NCI-H1930 (cell line): ENCODE measurements at places on chromosomes 12 and 14.

DNA sequence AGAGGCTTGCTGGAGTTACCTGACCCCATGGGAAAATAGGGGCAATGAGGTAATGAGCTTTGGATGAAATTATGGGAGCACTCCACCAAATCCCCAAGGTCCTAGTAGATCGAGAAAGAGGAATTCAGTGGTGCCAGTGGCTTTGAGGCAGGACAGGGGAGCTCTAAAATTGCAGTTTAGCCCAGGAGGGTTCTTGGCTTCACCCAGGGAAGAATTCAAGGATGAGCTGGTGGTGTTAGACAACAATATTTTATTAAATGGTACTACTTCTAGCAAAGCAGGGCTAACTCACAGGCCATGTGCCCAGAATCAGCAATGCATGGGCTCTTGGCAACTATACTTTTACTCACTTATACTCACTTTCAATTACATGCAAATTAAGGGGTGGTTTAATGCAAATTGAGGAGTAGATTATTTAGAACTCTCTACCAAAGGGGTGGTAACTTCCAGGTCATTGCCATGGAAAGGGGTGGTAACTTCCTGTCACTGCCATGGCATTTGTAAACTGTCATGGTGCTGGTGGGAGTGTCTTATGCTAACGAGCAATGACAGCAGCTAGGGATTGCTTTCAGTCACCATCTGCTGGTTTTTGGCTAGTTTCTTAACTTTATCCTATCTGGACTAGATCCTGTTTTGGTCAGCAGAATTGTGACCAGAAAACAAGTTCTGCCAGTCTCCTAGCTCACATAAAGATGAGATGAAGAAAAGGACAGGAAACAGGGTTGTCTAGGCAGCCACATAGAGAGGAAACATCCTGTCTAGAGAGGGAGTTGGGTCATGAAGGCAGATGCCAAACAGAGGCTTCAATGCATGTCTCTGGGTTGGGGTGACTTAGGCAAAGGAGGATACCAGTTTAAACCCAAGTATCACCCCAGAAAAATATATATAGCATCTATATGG is 64.7 kb downstream of the ZNF641 start:
- no peak for DNase-seq

- no peak for DNase-seq
These were observed 23.8 kb downstream of the BAZ1A start for GRCh38 chr14:34851395-34851794.

DNA sequence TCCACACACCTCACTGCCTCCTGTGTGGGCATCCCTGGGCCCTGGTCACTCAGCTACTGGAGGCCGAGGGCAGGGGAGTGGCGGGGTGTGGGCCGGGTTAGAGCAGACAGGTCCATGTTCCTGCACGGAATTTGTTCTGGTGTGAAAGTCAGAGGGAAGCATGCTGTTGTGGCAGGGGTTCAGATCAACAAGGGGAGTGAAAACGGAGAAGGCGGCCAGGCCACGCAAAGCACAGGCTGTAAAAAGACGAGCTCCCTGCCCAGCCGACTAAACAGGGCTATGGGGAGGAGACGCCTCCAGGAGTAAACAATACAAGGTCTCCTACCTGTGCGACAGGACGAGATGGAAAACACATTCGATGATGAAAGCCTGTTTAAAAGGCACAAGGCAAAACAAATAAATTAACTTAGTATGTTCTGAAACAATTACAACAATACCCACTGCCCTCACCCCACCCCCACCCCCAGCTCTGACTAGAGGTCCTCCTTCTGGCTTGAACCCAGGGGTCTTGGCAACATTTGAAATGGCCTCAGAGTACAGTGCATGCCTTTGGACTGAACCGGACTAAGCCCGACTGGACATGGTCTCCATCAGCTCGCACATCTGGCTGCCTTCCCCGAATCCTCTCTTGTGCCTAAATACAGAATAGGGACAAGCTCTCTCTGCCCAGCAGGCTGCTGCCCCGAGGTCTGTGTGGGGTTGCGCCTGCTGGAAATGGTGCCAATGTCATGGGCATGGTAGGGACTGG is 274.9 kb upstream of the DIO3 start:
- no peak for DNase-seq

DNA sequence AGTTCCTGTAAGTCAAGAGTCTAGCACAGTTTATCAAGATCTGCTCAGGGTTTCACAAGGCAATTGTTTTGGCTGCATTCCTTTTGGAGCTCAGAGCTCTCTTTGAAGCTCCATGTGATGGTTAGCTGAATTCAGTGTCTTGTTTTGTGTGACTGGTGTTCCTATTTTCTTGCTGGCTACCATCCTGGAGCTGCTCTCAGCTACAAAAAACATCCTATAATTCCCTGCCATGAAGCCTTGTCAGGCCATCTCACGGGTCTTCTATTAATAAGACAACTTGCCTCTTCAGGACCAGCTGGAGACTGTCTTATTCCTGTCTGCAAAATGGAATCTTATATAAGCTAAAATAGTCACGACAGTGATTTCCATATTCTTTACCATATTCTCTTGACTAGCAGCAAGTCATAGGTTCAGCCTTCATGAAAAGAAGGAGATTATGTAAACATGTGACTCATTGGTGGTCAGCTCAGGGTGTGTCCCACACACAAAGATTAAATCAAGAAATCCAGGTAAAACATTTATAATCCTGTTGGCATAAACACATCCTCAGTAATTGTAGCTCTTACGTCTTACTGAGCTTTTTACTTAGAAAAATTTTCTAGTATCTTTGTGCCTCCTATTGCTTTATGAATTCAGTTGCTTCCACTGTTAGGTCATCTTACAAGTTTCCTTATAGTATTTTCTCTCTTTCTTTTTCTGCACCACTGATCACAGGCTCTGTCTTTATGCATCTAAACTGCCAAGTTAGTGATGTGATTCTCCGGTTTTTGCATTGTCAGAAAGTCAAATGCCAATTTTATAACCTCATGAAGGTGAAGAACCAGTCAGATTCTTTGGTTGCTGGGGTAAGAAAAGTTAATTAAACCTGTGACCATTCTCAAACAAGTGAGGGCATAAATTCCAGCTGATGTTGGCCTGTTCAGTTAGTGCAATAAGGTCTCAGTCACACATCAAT is 378.5 kb upstream of the MGAT4C start:
- no peak for DNase-seq

GRCh38 chr12:58081488-58081887 is 140.1 kb downstream of the ATP23 start:
- DNase-seq: no peak

DNA sequence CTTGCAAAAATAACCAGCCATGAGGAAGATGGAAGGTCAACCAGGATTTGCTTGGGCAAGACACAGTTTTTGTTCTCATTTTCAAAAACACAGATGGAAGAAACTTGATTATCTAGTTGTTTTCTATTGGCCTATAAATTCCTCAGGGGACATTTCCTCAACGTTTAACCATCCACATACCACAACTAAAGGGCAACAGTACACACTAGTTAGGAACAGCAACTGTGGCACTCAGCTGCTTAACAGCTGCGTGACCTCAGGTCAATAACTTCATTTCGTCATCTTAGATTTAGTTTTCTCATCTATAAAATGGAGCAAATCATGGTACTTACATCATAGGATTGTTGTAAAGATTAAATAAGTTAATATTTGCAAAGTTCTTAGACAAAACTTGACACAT is 18.7 kb downstream of the SSTR1 start:
- no peak for DNase-seq

DNA sequence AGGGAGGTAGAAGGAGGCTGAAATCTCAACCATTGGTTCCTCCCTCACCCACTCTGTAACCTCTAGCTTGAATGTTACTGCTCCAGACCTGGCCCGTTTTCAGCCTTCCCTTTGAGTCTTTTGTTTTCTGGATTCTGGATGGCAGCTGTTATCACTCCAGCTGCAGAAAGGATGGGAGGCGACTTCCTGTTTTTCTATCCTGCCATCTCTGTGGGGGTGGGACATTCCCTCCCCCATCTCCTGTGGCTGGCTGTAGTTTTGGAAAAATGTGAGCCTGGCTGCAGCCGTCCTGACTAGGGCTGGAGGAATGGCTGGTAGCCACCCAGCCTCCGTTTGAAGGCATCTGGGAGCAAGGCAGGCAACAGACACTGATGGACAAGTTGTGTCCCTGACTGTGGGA is 2.9 kb upstream of the PPFIBP1 start:
- DNase-seq: no peak

GRCh38 chr12:12364787-12365445 is 8.0 kb downstream of the BORCS5 start:
- no peak for DNase-seq

- no peak for DNase-seq
These were observed 71.7 kb downstream of the SCN8A start for GRCh38 chr12:51662728-51663154.

DNA sequence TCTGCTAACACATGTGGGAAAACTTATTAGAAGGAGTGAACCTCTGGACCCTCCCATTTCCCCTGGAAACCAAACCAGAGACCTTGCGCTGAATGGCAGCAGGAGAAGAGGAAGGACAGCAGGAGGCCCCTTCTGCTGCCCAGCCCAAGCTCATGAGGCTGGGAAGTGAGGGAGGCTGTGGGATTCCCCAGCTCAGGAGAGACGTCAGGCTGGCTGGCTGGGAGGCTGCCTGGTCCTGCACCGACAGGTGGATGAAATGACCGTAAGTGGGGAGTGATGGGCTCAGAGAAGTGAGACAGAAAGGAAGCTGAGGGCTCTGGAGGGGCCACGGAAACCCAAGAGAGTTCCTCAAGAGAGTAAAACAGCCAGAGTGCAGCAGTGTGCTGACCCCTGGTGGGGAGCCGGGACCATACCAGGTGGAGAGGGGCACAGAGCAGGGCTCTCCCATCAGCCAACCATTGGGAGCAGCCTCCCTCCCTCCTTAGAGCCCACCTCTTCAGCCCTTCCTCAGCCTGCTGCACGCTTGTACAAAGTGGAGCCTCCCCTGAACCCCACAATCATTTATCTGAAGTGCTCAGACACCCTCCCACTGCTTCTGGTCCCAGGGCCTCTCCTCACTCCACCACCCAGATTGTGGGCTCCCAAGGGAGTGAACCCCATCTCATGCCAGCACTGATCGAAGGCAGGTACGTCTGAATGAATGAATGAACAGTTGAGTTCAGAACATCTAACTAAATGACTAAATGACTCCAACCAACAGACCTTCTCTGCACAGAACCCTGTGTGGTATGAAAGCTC is 14.0 kb downstream of the TAMALIN start:
- DNase-seq: no peak

DNA sequence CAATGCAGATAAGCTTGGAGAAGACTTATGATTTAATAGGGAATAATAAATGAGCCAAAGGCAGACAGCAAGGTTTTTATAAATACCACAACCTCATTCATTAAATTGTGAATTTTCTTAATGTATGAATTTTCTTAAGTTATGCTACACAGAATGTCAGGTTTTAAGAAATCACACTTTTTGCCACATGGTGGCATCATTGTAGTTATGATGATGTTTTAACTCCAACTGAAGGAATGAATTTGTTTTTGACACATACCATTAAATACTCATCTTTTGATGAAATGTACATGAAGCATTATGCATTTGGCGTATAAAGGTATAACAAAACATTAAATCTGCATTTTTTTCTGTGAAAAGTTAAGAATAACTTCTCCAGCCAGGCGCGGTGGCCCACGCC is 524.1 kb upstream of the FBXO33 start:
- DNase-seq: no peak

GRCh38 chr14:49424436-49425331 is 161.5 kb downstream of the RPS29 start:
- DNase-seq: no peak

GRCh38 chr12:65656156-65656882 is 168.0 kb upstream of the HMGA2 start:
- DNase-seq: no peak

- no peak for DNase-seq
These were observed 33.1 kb downstream of the SYNDIG1L start for GRCh38 chr14:74392616-74393570.

- DNase-seq: no peak
These were observed 62.0 kb downstream of the DACT1 start for GRCh38 chr14:58699681-58700205.

GRCh38 chr12:128772249-128772648 is 51.5 kb downstream of the SLC15A4 start:
- DNase-seq: no peak

DNA sequence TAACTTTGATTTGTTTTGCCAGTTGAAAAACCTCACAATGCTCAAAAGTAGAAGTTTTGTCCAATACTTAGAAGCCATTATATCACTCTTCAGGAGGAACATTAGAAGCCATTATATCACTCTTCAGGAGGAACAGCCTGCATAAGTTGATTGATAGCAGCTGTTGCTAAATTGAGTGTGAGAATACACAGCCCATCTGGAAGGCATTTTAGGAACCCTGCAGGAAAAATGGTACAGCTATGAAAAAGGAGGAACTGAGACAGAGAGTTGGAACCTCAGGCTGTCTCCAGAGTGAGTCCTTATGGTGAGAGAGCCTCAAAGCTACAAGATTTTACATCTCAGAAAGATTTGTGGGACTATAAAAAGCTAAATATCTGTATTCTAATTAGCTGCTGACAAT is 207.0 kb downstream of the MYRFL start:
- no peak for DNase-seq

DNA sequence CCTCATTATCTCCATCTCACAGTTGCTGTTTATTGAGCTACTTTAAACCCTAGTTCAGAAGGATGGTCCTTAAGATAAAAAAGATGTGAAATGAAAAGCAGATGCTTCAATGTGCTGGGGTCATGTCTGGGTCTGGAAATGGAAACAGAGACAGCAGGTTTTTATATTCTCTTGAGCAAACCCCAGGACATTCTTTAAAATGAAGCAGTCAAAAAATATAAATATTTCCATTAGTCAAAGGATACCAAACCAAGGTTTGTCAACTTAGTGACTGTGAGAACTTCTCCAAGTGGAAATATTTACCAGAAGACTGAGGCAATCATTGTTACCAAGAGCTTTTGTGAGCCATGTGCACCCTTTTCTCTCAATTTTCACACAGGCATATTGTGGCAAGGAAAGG is 102.5 kb upstream of the DIO2 start:
- DNase-seq: no peak

- no peak for DNase-seq
These were observed 153.0 kb downstream of the PCNX1 start for GRCh38 chr14:71060274-71060673.

- no peak for DNase-seq
These were observed 82.9 kb downstream of the CHGA start for GRCh38 chr14:93005838-93006237.

GRCh38 chr14:21965042-21965441 is 291.4 kb upstream of the OR4E1 start:
- no peak for DNase-seq

- no peak for DNase-seq
These were observed 1.3 kb upstream of the CD27 start for GRCh38 chr12:6443361-6443983.

DNA sequence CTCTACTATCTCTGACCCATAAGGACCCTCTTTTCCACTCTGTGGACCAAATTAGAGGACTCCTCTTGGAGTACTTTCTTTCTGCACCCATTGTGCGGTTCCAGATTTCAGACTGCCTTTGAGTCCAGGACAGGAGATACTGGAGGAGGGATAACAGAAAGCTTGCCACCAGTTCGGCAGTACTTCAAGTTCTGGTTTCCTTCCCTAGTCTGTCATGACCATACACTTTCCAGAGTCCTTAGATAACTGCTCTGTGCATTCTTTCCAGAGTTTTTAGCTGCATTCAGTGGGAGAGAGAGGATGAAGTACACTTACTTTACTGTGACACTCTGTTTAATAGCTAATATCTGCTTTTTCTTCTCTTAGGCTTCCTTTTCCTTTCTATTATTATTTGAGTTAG is 54.8 kb upstream of the OSBPL8 start:
- no peak for DNase-seq

GRCh38 chr12:98745578-98746391 is 100.7 kb downstream of the APAF1 start:
- DNase-seq: no peak
